Body of pancreas (tissue), 4 donors: ENCODE measurements at places on chromosomes 7 and 10. TPM values are rescaled to one million over a fixed set of nuclear protein-coding genes. Genes with fewer than 3 reads are reported as not detected.

GRCh38 chr10:7388602-7389001 is 22.2 kb downstream of the SFMBT2 start:
- no peak for DNase-seq
- no peaks in the 10 kb centered on the region for H3K4me1 ChIP-seq
- H3K27me3 ChIP-seq, result no peaks in the 10 kb centered on the region
- H3K36me3 ChIP-seq, result no peaks in the 10 kb centered on the region
- no peak overlapping the region for H3K4me3 ChIP-seq

DNA sequence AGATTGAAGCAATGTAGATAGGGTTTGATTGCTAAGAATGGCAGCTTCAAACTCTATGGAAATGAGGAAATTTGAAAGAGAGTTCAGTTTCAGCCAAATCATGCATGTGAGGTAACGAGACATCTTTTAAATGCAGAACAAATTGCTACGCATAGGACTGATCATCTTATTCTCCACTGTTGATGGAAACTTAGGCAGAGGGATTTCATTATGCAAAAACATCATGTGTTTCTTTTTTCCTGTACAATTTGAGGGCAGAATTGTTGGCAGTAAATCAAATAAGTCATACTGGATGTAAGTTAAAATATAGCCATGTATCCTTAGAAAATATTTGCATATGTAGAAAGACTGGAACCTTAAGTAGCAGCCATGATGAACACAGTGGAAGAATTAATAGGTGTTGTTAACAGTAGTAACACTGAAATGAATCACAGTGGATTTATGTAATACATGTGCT is 327.4 kb downstream of the CDK14 start:
- no peaks in the 10 kb centered on the region for H3K4me1 ChIP-seq
- DNase-seq, result no peak
- H3K4me3 ChIP-seq, result no peak overlapping the region
- no peak overlapping the region for H3K27ac ChIP-seq
- H3K27me3 ChIP-seq, result no peaks in the 10 kb centered on the region

- no peak overlapping the region for H3K4me3 ChIP-seq
- DNase-seq, result no peak
- H3K27me3 ChIP-seq, result no peaks in the 10 kb centered on the region
- no peak overlapping the region for H3K27ac ChIP-seq
Observed at GRCh38 chr7:104341546-104341945, 13.1 kb downstream of the LHFPL3 start.

DNA sequence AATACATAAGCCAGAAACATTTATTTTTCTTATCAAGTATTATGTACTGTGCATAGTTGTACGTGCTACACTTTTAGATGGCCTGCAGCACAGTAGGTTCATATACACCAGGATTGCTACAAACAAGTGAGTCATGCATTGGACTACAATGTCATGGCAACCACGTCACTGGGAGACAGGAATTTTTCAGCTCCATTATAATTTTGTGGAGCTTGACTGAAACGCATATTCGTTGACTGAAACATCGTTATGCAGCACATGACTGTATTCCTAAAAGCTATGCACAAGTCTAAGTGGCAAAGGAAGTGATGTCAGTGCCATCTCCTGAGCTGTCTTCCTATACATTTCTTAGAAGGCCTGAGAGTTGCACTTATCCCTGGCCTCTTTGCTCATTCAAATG is 871.8 kb downstream of the IPMK start:
- no peaks in the 10 kb centered on the region for H3K27me3 ChIP-seq
- no peaks in the 10 kb centered on the region for H3K36me3 ChIP-seq
- DNase-seq, result no peak

DNA sequence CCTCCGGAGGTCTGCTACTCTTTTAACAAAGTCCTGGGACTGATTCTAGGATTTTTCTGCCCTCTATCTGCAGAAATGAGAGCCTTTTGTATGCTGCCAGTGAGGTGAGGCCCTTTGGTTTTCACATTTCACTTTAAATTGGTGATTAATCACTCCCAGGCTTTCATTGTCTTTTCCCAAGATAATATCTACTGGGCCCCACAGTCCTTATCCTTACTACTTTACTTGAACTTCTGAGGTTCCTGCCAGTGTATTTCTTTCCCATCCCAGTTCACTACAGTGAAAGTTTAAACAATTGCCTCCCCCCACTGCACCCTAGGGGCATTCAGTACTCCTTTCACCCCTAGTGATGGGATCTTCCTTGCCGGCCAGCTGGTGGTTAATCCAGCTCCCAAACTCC is 127.4 kb upstream of the INHBA start:
- no peaks in the 10 kb centered on the region for H3K36me3 ChIP-seq
- H3K4me3 ChIP-seq, result no peak overlapping the region
- no peaks in the 10 kb centered on the region for H3K27me3 ChIP-seq
- no peaks in the 10 kb centered on the region for H3K4me1 ChIP-seq
- no peak for DNase-seq
- H3K27ac ChIP-seq, result no peak overlapping the region

GRCh38 chr10:6108631-6109443 is 20.0 kb downstream of the RBM17 start:
- no peak for DNase-seq
- H3K36me3 ChIP-seq, result no peaks in the 10 kb centered on the region
- no peaks in the 10 kb centered on the region for H3K4me1 ChIP-seq
- no peak overlapping the region for H3K4me3 ChIP-seq

DNA sequence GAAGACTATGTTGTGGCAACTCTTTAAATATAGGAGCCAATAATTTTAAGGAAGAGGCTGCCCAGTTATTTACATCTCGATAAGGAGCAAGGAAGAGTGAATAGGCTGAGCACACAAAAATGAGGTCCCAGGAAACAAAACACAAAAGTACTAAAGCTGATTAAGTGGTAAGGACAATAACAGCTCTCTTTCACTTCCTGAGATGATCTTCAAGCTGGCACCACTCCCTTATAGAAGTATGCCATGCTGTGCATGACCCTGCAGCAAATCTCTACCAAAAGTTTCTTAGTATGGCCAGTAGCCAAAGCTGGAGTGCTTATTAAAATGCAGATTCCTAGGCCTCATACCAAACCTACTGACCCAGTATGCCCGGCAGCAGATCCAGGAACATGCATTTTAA is 39.7 kb downstream of the CADPS2 start:
- peaks cover 13% of the 10 kb centered on the region for H3K4me1 ChIP-seq
- H3K27ac ChIP-seq, result no peak overlapping the region
- no peaks in the 10 kb centered on the region for H3K27me3 ChIP-seq
- no peaks in the 10 kb centered on the region for H3K36me3 ChIP-seq

- H3K27ac ChIP-seq, result no peak within 1 kb of the TSS
- no peaks in the 10 kb centered on the region for H3K27me3 ChIP-seq
- H3K36me3 ChIP-seq, result no peaks in the 10 kb centered on the region
- no peak for DNase-seq
- H3K4me1 ChIP-seq, result no peaks in the 10 kb centered on the region
- no peak within 1 kb of the TSS for H3K4me3 ChIP-seq
Observed at GRCh38 chr10:19048489-19048888, at the start of gene MALRD1. Gene MALRD1 (plus strand): TSS chr10:19048801. CDS start chr10:19048939, 138 bp downstream.

Gene GRID1
- 1.6 TPM for total RNA-seq
